G401 (cell line): ENCODE measurements at places on chromosomes 2 and 18. TPM values are rescaled to one million over a fixed set of nuclear protein-coding genes. Genes with fewer than 3 reads are reported as not detected.

GRCh38 chr18:66587430-66587829, 16.5 kb downstream of the CDH19 start:
- DNase-seq: no peak

- DNase-seq: peak; percentile 42
Observed at GRCh38 chr2:167293172-167293781, 405.0 kb downstream of the XIRP2 start.

GRCh38 chr2:205852457-205852856, 170.2 kb downstream of the NRP2 start:
- no peak for DNase-seq

- DNase-seq: no peak
Observed at GRCh38 chr2:219877728-219878127, 250.3 kb downstream of the SLC4A3 start.

ABCG8 gene
- total RNA-seq: not detected in 2 replicates

BCL2 gene
- total RNA-seq: 9.9 and 18.2 TPM in 2 replicates

CCDC85A gene
- total RNA-seq: 0.80 TPM in 1 of 2 replicates, not detected in the other

STPG4 gene
- not detected in 2 replicates for total RNA-seq

DNA sequence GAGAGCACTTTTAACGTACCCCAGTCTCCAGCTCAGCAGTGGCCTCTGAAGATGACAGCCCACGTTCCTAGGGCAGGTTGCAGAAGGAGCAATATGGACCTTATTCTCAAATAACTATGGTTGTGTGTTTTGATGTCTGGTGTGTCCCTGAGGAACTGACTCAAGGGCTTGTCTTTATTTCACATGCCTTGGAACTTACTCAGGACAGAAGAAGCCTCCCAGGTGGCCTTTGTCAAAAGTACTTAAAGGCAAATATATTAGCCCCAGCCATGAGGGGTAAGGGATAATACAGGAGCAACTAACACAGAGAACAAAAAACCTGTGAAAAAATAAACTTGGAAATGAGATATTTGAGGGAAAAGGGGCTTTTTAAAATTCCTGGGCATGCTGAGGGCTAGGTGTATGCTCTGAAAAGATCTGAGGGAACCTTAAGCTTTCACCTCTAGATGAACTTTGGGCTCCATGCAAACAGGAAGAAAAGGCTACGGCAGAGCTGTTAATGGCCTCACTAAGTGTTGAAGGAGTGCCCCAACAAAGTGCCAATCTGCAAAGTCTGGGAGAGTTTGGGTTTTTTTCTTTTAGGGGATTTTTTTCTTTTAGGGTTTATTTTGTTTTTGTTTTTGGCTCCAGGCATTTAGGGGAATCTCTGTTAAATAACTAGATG, 40.3 kb downstream of the SRBD1 start:
- no peak for DNase-seq

GRCh38 chr2:1740716-1741589, 3.4 kb downstream of the PXDN start:
- no peak for DNase-seq

GRCh38 chr2:17599617-17600016, 59.1 kb downstream of the VSNL1 start:
- no peak for DNase-seq

REG3A gene
- total RNA-seq: not detected in 2 replicates

DNA sequence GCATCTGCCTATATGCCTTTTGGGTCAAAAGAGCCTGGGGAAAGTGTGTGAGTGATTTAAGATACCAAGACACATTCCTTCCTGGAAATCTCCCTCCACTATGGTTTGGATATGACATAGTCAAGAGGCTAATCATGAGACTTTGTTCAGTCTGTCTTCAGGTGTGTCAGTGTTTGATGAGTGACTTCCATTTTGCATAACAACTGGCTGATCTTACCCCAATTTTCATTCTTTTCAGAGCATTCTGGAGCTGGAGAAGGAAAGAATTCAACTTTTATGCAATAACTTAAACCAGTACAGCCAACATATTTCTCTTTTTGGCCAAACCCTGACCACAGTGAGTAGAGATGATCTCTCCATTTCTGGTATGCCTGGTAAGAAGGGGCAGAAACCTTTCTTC, 39.4 kb downstream of the SPC25 start:
- no peak for DNase-seq

SH3YL1 gene
- total RNA-seq: 6.1 and 20.4 TPM in 2 replicates

DNA sequence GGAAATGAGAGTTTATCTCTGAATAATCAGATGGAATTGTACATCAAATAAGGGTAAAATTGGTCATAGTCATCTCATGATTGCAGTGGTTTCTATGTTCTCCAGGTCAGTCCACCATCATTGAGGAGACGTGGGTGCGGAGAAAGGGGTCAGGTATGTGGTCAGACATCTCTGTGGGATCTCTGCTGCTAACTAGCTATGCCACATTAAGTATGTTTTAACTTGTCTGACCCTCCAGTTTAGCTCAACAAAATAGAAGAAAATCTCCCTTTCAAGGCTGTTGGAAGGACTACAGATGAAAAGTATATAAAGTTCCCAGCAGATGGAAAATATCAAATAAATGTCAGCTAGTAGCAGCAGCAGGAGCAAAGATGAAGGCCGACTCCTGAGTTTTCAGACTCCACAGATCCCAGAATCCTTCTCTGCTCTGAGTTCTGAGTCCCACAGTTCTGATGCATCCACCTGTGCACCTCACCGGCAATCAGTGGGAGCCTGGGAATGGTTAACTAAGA, 106.6 kb upstream of the CYP1B1 start:
- DNase-seq: no peak

LIMS4 gene
- not detected in 2 replicates for total RNA-seq

PPP1R7 gene
- 83.2 and 91.9 TPM in 2 replicates for total RNA-seq
